IPS DF 6.9 (cell line): ENCODE measurements at places on chromosomes 3 and 15.

DNA sequence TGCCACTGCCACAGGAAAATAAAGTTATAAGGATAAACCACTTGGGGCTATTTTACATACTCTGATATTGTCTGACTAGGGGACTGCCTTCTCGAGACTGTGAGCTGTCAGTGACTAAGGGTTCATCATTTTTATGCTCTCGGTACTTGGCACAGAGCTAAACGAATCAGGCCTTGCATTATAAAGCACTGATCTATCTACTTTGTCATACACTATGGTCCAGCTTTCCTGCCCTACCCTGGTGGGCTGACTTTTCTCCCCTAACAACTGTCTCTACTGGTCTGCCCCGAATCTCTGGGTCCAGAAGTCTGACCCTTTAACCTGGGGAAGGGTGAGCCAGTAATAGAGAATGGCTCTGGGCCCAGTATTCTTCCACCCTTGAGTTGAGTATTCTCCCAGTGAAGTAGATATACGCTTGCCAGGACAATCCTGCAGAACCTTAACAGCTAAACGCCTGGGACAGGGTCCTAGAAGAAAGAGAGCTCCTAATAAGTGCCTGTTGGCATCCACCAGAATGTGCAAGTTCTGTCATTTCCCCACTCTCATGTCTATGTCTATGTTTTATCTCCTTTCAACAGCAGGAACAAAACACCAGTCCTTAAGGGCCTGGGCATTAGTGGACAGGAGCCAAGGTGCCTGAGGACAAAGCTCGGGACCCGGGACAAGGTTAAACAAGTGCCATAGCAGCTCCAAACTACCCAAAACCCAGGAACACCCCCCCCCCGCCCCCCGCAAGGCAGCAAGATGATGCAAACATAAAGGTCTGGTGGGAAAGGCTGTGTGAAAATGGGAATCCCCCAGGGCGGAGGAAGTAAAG is 1.2 kb downstream of the LARP6 start:
- no peak for DNase-seq
- 0 out of 2 replicates have a peak, but pooled peaks cover 1% of the 10 kb centered on the region for H3K4me1 ChIP-seq
- H3K27ac ChIP-seq: no peak overlapping the region
- H3K36me3 ChIP-seq: no peaks in the 10 kb centered on the region

DNA sequence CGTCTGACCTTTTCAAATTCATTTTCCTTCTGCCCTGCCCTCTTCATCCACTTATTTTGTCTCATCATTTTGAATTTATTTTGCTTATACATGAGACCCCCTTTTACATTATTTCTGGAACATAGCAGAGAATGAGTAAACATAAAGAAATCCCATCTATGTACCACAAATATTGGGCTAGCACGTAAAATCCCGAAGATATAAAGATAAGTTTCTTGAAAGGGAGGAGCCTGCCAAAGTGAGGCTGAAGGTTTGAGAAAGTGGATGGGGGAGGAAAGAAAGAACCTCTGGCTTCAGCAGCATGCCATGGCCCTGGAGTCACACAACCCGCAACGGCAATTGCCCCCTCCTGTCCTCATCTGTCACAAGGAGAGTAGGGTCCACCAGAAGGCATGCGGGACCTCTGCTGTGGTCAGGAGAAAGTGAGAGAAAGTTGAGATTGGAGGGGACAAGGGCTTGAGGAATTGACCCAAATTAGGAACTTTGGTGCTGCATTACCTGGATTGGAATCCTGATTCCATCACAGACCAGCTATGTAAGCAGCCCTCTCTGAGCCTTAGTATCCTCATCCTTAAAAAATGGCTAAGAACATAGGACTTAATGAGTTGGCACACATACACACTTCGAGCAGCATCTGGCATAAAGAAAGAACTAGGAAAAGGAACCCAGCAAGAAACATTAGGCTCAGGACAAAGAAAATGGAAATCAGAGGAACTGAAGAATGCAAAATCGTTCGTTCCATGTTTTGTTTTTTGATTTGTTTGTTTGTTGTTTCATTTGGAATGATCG is 53.7 kb upstream of the GYG1 start:
- H3K27ac ChIP-seq: no peak overlapping the region
- DNase-seq: no peak
- H3K4me3 ChIP-seq: no peak overlapping the region
- no peaks in the 10 kb centered on the region for H3K36me3 ChIP-seq
- no peaks in the 10 kb centered on the region for H3K4me1 ChIP-seq

- DNase-seq: no peak
- H3K27me3 ChIP-seq: no peaks in the 10 kb centered on the region
- no peaks in the 10 kb centered on the region for H3K4me1 ChIP-seq
These were observed 355.5 kb downstream of the TIGIT start for GRCh38 chr3:114649331-114649730.

DNA sequence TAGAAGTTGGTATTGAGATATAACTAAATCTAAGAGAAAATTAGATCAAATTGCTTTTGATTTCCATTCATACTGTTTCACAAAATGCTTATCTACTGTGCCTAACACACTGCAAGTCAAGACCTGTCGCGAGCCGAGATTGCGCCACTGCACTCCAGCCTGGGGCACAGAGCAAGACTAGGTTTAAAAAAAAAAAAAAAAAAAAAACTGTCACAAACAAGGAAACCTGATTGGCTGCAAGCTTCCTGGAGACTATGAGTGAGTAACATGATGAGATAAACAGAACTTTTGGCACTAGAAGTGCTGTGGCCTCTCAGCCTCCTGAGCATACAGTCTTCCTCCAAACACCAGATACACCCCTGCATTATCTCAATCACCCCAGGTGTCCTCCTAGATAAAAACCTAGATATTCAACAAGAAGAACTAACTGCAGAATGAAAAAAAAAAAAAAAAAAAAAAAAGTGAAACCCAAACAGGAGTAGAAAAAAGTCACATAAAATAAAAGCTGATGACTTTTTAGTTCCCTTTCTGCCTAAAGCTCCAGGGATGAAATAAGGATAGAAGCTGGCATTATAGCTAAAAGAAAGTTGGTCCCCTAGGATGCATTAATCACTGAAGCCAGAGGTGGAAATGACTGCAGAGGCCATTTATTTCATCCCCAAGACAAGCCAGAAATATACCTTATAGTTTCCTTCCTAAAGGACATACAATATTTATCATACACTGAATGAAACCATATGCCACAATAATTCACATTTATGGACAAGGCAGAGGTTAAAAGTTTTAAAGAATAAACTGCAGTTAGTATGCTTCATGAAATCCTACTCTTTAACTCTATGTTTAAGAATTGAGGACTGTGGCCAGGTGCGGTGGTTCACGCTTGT is 82.4 kb downstream of the P3H2 start:
- no peaks in the 10 kb centered on the region; the same call in 1 of the 2 replicates for H3K4me1 ChIP-seq
- H3K4me3 ChIP-seq: no peak overlapping the region
- no peak overlapping the region for H3K27ac ChIP-seq
- H3K36me3 ChIP-seq: no peaks in the 10 kb centered on the region

DNA sequence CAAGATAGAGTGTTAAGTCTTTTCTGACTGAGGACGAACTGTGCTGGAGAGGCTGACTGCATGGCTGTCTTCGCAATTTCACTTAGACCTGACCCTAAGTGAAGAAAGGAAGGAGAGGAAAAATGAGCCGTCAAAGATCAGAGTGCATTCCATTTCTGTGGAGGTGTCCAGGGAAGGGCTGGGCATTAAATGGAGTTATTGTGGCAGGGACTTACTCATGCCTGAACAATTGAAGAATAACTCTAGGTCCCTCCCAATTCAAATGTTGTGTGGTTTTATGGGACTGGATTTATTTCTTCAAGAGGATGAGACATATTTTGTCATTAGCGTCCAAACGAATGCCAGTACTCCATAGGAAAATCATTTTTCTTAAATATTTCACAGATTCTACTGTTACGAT is 187.3 kb upstream of the CFAP20DC start:
- no peak overlapping the region for H3K27ac ChIP-seq
- H3K4me3 ChIP-seq: no peak overlapping the region
- no peaks in the 10 kb centered on the region for H3K36me3 ChIP-seq
- H3K27me3 ChIP-seq: no peaks in the 10 kb centered on the region

DNA sequence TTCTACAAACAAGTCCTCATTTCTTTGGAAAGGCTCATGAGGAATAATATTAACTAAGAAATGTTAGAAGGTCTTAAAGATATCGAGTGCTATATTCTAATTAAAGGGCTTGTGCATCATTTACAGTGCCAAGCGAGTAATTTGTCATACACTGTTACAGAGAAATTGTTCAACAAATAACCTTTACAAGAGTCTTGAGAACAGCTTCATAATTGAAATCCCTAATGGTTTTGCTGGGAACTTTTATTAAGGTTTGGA is 209.5 kb downstream of the MECOM start:
- DNase-seq: no peak
- H3K4me3 ChIP-seq: no peak overlapping the region
- H3K27ac ChIP-seq: no peak overlapping the region
- no peaks in the 10 kb centered on the region for H3K4me1 ChIP-seq
- no peaks in the 10 kb centered on the region for H3K36me3 ChIP-seq

DNA sequence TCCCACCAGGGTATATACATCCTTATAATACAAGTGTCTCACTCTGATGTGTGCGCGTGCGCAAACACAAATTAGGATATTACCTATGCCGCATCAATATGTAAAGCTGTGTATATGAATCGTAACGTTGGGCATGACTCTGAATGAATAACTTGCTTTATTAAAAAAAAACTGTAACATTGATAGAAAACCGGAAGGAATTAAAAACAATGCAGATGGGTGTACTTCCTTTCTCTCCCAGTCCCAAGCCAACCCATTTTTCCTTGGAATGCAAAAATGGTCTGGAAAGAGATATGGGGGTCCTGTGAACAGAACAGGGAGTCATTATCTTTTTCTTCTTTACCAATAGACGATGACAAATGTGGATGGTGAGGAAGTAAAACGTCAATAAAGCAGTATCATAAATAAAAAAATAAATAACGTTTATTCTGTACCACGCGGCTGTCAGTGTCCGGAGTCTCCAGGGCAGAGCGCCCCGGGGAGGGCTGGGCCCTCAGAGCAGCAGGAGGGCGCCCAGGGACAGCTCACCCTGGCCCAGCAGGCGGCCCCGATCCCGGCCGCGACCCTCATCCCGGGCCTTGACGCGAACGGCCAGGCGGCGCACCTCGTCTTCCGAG is 1.6 kb downstream of the C2CD4B start:
- no peak overlapping the region for H3K27ac ChIP-seq
- H3K36me3 ChIP-seq: no peaks in the 10 kb centered on the region
- no peak for DNase-seq
- H3K4me1 ChIP-seq: no peaks in the 10 kb centered on the region; the same call in 1 of the 2 replicates

DNA sequence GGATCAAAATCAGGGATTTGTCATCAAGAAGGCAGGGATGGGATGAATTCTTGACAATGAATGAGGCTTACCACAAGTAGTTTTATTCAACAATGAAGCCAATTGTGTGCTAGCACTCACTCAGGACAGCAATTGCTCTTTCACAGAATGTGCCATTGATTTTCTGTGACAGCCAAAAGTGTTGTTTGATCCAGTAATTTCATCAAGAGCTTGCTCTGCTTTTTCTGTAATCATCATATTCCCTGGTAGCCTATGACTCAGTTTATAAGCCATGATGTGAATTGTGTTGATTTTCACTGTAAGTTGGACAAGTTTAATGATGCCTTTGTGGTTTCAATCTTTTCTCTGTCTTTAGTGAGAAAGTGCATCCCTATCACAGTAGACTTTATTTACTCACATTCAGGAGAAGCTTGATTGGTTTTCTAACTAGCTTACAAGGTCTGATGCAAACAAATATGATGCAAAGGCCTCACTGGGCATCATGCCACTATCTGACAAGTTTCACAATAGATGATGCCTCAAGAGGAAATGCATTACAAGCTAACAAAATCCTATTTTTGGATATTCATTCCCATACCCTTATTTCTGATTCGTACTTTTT is 13.6 kb upstream of the CSRNP1 start:
- no peak overlapping the region for H3K4me3 ChIP-seq
- no peaks in the 10 kb centered on the region for H3K27me3 ChIP-seq
- no peaks in the 10 kb centered on the region for H3K36me3 ChIP-seq
- no peaks in the 10 kb centered on the region for H3K4me1 ChIP-seq
- DNase-seq: no peak
- no peak overlapping the region for H3K27ac ChIP-seq

- no peak overlapping the region for H3K4me3 ChIP-seq
- no peak for DNase-seq
- peaks cover 2% of the 10 kb centered on the region for H3K4me1 ChIP-seq
- no peaks in the 10 kb centered on the region for H3K36me3 ChIP-seq
- H3K27me3 ChIP-seq: no peaks in the 10 kb centered on the region
These were observed 12.3 kb upstream of the LMCD1 start for GRCh38 chr3:8489278-8489792.

GRCh38 chr15:37097144-37097919 is 3.0 kb downstream of the MEIS2 start:
- peaks cover 43% of the 10 kb centered on the region for H3K27me3 ChIP-seq
- H3K27ac ChIP-seq: no peak overlapping the region
- no peaks in the 10 kb centered on the region for H3K36me3 ChIP-seq
- peaks cover 8% of the 10 kb centered on the region; the same call in 1 of the 2 replicates for H3K4me1 ChIP-seq
- H3K4me3 ChIP-seq: peak overlapping the region; percentile 27; the same call in 1 of the 2 replicates
- no peak for DNase-seq

GRCh38 chr15:68638953-68639515 is 60.2 kb downstream of the CORO2B start:
- H3K4me1 ChIP-seq: peaks cover 4% of the 10 kb centered on the region; the same call in 1 of the 2 replicates
- no peak for DNase-seq
- H3K27me3 ChIP-seq: no peaks in the 10 kb centered on the region
- H3K36me3 ChIP-seq: no peaks in the 10 kb centered on the region
- H3K27ac ChIP-seq: no peak overlapping the region

DNA sequence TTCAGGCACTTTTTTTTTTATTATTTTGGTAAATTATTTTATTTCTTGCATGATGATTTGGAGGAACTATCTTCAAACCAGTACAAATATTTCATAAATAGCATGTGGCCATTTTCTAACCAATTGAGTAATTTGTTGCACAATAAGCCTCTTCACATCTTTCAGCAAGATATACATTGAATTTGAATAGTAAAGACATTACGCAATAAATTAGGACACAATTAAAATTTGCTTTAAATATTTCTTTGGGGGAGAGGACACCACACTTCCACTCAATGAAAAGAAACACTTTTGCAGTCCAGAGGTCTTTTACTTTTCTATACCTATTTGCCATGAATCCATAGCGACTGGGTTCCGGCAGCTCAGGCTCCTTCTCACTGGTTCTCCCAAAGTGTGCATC is 762.6 kb upstream of the GOLIM4 start:
- no peak overlapping the region for H3K27ac ChIP-seq
- no peaks in the 10 kb centered on the region for H3K36me3 ChIP-seq
- no peaks in the 10 kb centered on the region for H3K27me3 ChIP-seq
- no peak for DNase-seq

GRCh38 chr15:78047761-78048627 is 29.5 kb downstream of the TBC1D2B start:
- DNase-seq: no peak
- H3K4me1 ChIP-seq: peaks cover 2% of the 10 kb centered on the region; the same call in 1 of the 2 replicates
- H3K27ac ChIP-seq: no peak overlapping the region
- no peak overlapping the region for H3K4me3 ChIP-seq
- no peaks in the 10 kb centered on the region for H3K27me3 ChIP-seq
- no peaks in the 10 kb centered on the region for H3K36me3 ChIP-seq

- peak overlapping the region; percentile 80 for H3K4me3 ChIP-seq
- no peak overlapping the region for H3K27ac ChIP-seq
- no peaks in the 10 kb centered on the region; the same call in 1 of the 2 replicates for H3K4me1 ChIP-seq
- no peaks in the 10 kb centered on the region for H3K27me3 ChIP-seq
These were observed 727 bp downstream of the NSMCE3 start for GRCh38 chr15:29268706-29269484.
